Vein endothelial cell (primary cell): ENCODE measurements at places on chromosomes 1 and 21. TPM values are rescaled to one million over a fixed set of nuclear protein-coding genes. Genes with fewer than 3 reads are reported as not detected.

Gene LORICRIN
- total RNA-seq = not detected in 2 replicates

Gene AZIN2
- 0.76 and 1.3 TPM in 2 replicates for total RNA-seq

Gene LCE3D
- total RNA-seq = not detected in 2 replicates

Gene ZFP69
- 2.0 and 2.2 TPM in 2 replicates for total RNA-seq

Gene FAM3B
- not detected in 2 replicates for total RNA-seq

Gene DENND4B
- total RNA-seq = 25.2 and 28.4 TPM in 2 replicates

Gene KRTAP12-2
- not detected in 2 replicates for total RNA-seq

Gene SLC5A9
- total RNA-seq = not detected in 2 replicates

Gene SELENON
- 80.1 and 95.0 TPM in 2 replicates for total RNA-seq

Gene LYSMD1
- 5.2 TPM in 2 replicates for total RNA-seq

Gene PFKL
- total RNA-seq = 198 and 277 TPM in 2 replicates

Gene OBSCN
- 2.9 and 3.6 TPM in 2 replicates for total RNA-seq

Gene TFF2
- total RNA-seq = not detected in 2 replicates

Gene ESPN
- 0.67 and 1.3 TPM in 2 replicates for total RNA-seq

Gene GPR52
- 1.6 and 2.0 TPM in 2 replicates for total RNA-seq

Gene USH2A
- total RNA-seq = not detected in 2 replicates

Gene SH2D1B
- total RNA-seq = not detected in 2 replicates

Gene SPRR1A
- total RNA-seq = not detected in 2 replicates

Gene RNU1-1
- total RNA-seq = under 0.01 TPM in 2 replicates

Gene DUSP23
- total RNA-seq = 49.9 and 63.4 TPM in 2 replicates

Gene CCDC17
- 2.0 and 2.2 TPM in 2 replicates for total RNA-seq

Gene ZNF593OS
- total RNA-seq = not detected in 2 replicates

Gene FNDC7
- total RNA-seq = not detected in 2 replicates

Gene GBP4
- total RNA-seq = 2.0 and 4.8 TPM in 2 replicates

Gene GPR25
- not detected in 2 replicates for total RNA-seq

Gene PNRC2
- total RNA-seq = 88.2 and 131 TPM in 2 replicates

Gene OR2AK2
- 0.19 TPM in 1 of 2 replicates, not detected in the other for total RNA-seq

Gene IGSF3
- total RNA-seq = 0.76 and 1.3 TPM in 2 replicates

Gene ROR1
- total RNA-seq = 3.3 and 3.6 TPM in 2 replicates

Gene OR10Z1
- not detected in 2 replicates for total RNA-seq

Gene NFASC
- total RNA-seq = under 0.01 TPM in 1 of 2 replicates, not detected in the other

Gene OR6K3
- 0.19 TPM in 1 of 2 replicates, not detected in the other for total RNA-seq

Gene PPIAL4G
- total RNA-seq = not detected in 2 replicates

Gene KLHDC7A
- not detected in 2 replicates for total RNA-seq

Gene PAX7
- total RNA-seq = not detected in 2 replicates

Gene SPATA1
- 0.98 and 1.1 TPM in 2 replicates for total RNA-seq
